Activated naive CD8-positive, alpha-beta T cell treated with anti-CD3 and anti-CD28 coated beads for 36 hours (primary cell): ENCODE measurements at places on chromosomes 5 and 9. TPM values are rescaled to one million over a fixed set of nuclear protein-coding genes. Genes with fewer than 3 reads are reported as not detected.
A peak's percentile ranks its signal among the peaks of the same experiment; 100 is the strongest.

Gene TSSK1B
- not detected for total RNA-seq

Gene TAF11L5
- total RNA-seq: not detected

Gene DMAC1
- 57.4 TPM for total RNA-seq

Gene KIF12
- not detected for total RNA-seq

Gene RANBP6
- total RNA-seq: 18.3 TPM

Gene HSD17B4
- 74.2 TPM for total RNA-seq

Gene MRPL41
- 54.6 TPM for total RNA-seq

Gene ZNG1E
- 55.1 TPM for total RNA-seq

Gene PCDHAC2
- total RNA-seq: not detected

Gene GOLGA2
- total RNA-seq: 24.3 TPM

Gene GFI1B
- not detected for total RNA-seq

Gene NR5A1
- not detected for total RNA-seq

Gene PPP3R2
- total RNA-seq: not detected

Gene PIP5K1B
- total RNA-seq: 1.9 TPM

Gene PITX1
- total RNA-seq: not detected

Gene SH3PXD2B
- total RNA-seq: 0.84 TPM

GRCh38 chr5:115396688-115397087 is 100.2 kb upstream of the CCDC112 start:
- DNase-seq: no peak

- no peak for DNase-seq
Observed at GRCh38 chr9:106738109-106738508, 124.9 kb upstream of the ZNF462 start.

- DNase-seq: no peak
Observed at GRCh38 chr9:121880343-121880898, 212.7 kb downstream of the TTLL11 start.

DNA sequence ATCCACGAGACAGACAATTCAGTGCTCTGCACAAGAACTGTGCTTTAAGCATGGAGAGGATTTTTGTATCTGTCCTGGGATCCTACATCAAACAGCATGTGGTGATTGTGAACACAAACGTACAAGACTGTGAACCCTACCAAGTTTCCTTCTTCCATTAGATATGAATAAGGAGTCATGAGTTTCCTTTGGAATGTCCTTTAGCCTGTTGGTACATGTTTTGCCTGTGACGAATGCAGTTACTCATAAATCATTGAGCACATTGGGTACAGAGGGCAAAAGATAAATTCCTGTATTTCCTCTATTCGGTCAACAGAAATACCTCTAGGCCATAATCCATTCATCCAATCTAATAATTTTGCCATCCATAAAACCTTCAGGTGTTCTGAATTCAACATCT is 61.5 kb downstream of the FXN start:
- DNase-seq: no peak

- no peak for DNase-seq
Observed at GRCh38 chr5:142110046-142110531, 1.5 kb downstream of the NDFIP1 start.

GRCh38 chr9:128026773-128027541 is 40.2 kb downstream of the NAIF1 start:
- DNase-seq: peak; percentile 64

- DNase-seq: peak; percentile 33
Observed at GRCh38 chr5:119079318-119079921, 8.5 kb downstream of the DMXL1 start.

GRCh38 chr5:65327582-65327981 is 154.1 kb downstream of the ADAMTS6 start:
- no peak for DNase-seq

GRCh38 chr9:130026583-130027340 is 16.2 kb downstream of the FNBP1 start:
- DNase-seq: no peak

GRCh38 chr5:177304392-177305119 is 957 bp downstream of the PRELID1 start:
- no peak for DNase-seq

GRCh38 chr5:85049020-85049419 is 664.3 kb upstream of the EDIL3 start:
- no peak for DNase-seq

DNA sequence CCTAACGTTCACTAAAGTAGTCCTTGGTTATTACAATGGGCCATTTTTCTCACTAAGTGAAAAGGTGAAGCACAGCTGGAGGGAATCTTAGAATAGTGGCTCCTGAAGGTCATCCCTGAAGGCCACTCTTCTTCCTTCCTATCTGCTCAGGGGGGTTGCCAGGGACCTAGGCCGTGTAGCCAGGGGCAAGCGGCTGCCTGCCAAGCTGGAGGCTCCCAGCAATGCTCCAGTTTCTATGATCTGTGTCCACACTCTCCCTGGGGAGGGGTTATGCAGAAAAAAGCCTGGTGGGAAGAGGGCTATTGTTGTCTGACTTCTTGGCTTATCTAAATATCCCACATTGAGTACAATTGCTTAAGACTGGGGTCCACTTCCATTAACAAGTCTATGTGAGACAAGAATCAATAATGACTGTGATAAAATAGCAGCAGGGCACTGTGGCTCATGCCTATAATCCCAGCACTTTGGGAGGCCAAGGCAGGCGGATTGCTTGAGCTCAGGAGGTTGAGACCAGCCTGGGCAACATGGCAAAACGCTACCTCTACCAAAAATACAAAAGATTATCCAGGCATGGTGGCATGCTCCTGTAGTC is 3.8 kb downstream of the NMRK1 start:
- DNase-seq: no peak

- peak; percentile 55 for DNase-seq
Observed at GRCh38 chr5:143054480-143054941, 284.3 kb downstream of the ARHGAP26 start.

DNA sequence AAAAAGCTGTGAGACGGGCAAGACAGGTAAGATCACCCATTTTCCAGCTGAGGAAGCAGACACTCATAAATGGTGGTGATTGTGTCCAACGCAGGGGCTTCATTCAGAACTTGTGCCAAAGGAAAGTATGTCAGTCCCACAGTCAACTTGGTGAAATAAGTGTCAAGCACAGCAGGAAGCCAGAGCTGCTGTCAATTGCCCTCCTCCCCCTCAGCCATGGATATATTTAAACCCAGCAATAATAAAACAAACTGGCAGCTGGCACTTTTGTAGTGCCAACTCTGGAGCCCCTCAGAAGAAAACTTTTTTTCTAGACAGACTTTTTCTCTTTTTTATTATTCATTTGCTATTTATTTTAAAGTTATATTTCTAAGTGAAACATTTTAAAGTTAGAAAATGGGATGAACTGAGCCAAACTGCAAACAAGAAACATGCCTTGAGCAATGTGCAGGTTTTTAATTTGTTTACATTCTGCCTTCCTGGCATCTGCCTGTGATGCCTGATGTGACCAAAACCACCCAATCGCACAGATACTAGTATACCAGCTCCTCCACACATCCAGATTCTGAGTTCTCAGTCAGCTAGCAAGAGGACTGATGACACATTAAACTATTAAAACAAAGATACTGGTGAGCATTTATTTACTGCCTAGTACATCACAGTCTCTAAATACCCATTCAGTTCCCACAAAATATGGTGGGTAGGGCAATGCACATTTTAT is 17.0 kb downstream of the DMAC1 start:
- no peak for DNase-seq

GRCh38 chr9:89448821-89449220 is 49.1 kb downstream of the SEMA4D start:
- no peak for DNase-seq

DNA sequence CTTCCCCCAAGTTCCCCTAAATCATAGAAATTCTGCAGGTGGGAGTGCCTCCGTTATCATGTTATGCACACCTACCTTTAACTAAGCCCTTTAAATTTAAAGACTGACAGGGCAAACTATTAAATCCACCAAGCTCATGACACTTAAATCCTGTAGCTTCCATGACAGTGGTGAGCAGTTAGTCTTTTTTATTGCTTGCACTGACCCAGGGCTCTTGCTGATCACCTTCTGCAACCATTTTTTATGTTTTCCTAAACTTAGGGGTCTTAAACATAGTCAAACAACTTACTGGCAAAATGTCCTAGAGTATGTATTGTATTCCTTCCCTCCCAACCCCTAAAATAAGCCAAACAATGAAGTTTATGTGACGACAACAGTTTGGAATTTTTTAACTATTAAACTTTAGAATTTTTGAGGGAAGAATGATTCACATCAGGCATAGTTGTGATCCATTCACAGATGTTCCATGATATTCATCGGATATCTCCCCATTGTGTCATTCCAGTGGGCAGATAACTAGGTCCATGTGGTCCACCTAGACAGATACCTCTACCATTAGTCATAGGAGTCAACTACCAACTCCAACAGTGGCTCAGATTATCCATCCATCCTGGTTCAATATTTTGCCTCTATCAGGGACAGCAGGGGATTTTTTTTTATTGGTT is 283.1 kb downstream of the ADAMTS6 start:
- DNase-seq: no peak
